ENCODE measurements at places on chromosomes 13 and 19.

GRCh38 chr19:31892060-31892459 is 453.4 kb upstream of the ZNF507 start:
- DNase-seq = no peak

GRCh38 chr19:5271145-5271544 is 69.5 kb downstream of the PTPRS start:
- DNase-seq = no peak

GRCh38 chr13:43170506-43170905 is 147.1 kb downstream of the DNAJC15 start:
- DNase-seq = no peak

DNA sequence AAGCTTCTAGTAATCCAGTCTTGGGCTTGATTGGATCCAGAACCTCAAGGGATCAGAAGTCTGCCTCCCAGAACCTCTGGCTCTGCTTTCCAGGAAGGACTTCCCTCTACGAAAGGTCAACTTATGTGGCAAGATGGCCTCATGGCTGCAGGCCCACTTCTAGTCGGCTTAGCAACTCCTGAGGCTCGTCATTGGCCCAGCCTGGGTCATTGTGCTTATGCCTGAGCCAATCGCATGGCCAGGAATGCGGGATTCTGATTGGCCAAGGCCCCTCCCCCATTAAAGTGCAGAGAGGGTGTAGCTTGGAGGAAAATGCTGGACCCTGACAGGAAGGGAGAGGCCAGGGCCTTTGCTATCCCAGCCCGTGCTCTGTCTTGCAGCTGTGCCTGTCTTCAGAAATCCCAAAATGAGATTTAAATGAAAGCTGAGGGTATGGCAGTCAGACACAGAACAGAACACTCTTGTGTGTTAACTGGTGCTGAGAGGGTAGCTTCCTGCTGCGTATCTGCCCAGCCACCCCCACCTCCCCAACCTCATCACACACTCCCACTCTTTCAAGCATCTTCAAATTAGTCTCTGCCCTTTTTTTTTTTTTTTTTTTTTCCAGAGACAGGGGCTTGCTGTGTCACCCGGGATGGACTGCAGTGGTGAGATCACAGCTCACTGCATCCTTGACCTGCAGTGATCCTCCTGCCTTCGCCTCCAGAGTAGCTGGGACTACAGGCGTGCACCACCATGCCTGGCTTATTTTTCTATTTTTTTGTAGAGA is 5.5 kb upstream of the CCNE1 start:
- DNase-seq = peak; percentile 92

GRCh38 chr13:49254007-49254406 is 6.3 kb downstream of the CDADC1 start:
- DNase-seq = no peak

DNA sequence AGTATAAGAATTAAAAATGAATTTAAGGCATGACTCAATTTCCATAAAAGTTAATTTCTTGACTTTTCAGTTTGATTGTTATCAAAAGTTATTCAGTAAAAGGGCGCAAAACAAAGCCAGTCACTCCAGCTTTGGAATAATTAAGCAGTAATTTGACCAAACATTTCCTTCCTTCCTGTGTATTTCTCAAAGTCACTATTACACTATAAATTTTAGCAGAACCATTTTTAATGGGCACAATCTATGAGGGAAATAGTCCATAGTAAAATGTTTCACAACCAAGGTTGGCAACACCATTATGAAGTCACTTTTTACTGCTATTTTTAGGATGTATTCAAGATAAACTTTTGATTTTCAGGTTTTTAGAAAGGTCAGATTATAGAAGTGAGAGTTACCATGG is 91.0 kb downstream of the DACH1 start:
- no peak for DNase-seq

GRCh38 chr19:29060813-29061364 is 152.1 kb downstream of the UQCRFS1 start:
- no peak for DNase-seq

GRCh38 chr19:584240-585001 is 5.3 kb upstream of the HCN2 start:
- peak; percentile 68 for DNase-seq

DNA sequence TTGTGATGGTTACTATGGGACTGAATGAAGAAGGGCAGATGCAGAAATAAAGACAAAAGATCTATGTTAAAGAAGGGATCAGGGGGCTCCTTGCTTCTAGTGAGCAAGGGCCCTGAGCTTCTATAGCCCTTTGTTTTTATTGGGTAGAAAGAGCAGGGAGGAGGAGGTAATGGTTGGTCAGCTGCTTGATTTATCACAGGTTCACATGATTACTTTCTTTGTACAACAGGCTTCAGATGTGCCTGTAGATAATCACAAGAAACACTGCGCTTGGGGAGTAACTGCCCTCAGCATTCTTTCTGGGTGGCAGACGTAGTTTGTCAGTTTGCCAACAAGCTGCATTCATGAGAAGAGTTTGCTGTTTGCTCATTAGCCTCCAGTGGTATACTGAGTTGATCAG is 4.8 kb upstream of the ZNF439 start:
- DNase-seq = no peak

DNA sequence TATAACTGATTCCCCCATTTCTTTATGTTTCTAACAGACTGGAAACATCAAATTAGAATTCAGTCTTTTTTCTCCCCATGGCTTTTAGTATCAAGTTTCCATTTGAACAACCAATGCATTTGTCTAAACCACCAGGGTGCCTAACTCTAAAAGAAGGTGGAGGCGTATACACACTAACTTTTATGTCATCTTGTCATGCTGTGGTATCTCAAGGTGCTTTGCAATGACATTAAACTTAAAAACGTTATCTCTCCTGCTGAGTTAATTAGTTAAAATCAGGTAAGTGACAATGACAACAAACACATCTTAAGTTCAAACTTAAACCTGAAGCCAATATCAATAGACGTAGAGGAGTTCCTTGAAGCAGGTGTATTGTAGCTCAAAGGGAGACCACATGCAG is 1001.7 kb downstream of the PCDH17 start:
- DNase-seq = no peak

- no peak for DNase-seq
Measured at GRCh38 chr13:109760402-109760801, 26.0 kb downstream of the IRS2 start.

GRCh38 chr13:41411522-41411921 is 45.8 kb upstream of the RGCC start:
- DNase-seq = peak; percentile 56

DNA sequence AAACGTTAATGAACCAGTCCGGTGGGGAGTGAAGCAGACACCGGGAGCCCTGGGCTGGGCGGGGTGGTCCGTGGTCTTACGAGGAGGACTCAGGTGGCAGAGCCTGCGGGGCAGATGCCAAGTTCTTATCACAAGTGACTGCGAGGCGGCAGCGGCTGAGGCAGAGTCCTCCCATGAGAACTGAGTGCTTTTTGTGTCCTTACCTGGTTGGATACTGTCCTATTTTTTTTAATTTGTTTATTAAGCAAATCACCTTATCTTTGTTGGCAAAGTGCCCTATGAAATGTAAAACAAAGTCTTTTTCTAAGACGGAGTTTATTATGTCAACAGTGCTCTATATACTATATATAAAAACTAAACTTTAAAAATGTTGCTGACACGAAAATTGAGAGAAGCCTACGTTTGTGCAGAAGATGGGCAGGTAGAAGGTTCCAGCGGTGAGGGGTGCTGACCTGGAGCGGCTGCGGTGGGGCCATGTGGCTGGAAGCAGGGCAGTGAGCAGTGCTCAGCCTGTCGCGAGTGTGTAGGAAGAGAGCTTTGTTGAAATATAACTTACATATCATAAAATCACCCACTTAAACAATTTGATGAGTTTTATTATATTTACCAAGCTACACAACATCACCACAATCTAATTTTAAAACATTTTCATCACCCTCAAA is 82.2 kb downstream of the ATP11A start:
- DNase-seq = no peak

DNA sequence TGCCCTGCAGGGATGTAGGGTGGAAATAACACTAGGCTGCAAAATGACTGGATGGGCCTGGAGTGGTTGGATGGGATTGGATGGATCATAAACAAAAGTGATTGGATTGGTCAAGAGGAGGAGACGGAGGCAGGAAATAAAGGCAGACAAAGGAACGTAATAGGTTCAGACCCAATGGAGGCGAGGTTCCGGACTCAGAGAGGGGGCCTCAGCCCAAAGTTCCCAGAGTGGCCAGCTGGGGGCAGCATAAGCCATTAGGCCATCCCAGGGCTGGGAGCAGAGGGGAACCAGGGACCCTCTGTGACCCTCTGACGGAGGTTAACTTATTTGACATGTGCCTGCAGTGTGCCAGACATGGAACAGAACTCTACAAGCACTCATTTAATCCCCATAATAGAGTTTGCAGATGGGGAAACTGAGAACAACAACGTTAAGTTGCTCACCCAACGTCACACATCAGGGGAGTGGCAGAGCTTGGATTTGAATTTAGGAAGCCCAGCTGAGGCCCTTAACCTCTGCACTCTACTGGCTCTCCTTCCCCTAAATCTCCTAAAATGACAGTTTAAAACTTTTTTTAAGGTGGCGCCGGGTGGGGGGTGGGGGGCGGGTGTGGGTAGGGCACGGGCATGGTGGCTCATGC is 15.3 kb upstream of the MAP1S start:
- peak; percentile 43 for DNase-seq

GRCh38 chr19:13208672-13209483 is 58.7 kb downstream of the IER2 start:
- DNase-seq = peak; percentile 25

GRCh38 chr19:12788042-12788681 is 3.1 kb upstream of the JUNB start:
- peak; percentile 81 for DNase-seq

- DNase-seq = no peak
Measured at GRCh38 chr13:40376867-40377535, 289.4 kb downstream of the FOXO1 start.

DNA sequence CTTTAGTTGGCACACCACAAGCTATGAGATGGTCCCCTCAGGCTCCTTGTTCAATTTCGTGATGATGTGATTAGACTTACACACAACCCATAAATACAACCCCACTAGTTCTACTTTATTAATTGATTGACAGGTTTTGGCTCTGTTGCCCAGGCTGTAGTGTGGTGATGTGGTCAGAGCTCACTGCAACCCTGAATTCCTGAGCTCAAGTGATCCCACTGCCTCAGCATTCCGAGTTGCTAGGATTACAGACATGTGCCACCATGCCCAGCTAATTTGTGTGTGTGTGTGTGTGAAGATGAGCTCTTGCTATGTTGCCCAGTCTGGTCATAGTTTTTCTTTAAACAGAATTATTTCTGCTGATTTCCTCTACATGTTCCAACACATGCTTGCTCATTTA is 17.5 kb upstream of the HTR2A start:
- no peak for DNase-seq

GRCh38 chr13:71864094-71864985 is 2.7 kb downstream of the DACH1 start:
- DNase-seq = peak; percentile 70

DNA sequence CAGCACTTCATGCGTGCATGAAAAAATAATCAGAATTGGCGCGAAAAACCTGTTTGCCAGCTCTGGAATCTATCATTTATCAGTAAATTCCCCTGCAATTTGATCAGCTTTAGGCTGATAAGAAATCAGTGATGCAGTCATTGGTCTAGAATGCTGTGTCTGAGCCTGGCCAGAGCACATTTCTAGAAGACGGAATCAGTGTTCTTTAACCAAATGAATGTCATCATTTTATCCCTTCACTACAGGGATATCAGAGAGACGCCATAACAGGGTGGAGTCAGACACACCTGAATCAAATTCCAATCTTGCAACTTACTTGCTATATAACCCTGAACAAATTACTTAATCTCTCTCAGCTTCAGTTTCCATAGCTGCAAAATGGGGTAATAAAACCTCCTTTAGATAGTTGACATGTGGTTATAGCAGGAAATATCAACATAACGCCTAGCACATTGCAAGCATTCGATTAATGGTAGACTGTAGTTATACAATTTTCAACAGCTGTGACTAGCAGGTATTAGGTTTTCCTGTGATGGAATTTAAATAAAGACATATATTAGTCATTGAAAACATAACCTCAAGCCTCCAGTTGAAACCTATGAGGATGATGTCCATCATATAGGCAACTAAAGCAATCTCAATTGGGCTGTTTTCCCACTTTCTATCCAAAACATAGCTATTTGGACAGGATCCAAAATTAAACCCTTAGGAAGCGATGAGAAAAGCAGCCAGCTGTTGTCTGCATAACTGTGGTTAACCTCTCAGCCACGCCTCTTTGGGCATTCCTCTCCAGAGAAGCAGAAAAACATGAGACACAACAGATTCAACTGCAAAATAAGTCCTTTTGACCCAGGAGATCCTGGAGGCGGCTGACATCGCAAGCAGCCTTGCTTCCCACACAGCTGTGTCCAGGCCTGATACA is 51.6 kb upstream of the UBL3 start:
- peak; percentile 94 for DNase-seq

DNA sequence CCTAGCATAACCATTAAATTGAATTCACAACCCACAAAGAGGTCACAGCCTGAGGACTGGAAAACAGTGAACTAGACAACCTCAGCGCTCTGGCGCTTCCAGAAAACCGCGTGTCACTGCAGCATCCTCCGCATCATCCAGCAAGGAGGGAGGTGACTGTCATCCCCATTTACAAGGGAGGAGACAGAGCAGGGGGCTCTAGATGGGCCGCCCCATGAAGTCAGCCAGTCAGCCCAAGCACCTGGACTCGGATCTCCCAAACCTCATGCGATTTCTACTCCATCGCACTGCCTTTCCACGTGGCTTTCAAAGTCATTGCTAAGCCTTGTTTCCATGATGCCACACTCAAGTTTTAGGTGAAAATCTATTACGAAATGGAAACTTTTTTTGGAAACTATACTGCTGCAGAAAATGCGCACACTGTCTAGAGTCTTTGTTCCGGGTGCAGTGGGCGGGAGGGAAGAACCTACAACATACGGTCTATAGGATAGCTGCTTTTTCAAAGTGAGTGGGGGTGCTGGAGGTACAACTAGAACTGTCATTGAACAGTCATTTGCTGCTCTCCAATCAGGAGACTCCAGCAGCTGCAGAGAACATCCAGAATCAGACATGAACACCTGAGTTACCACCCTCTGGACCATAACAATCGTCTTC is 2.8 kb downstream of the AP3D1 start:
- no peak for DNase-seq

GRCh38 chr13:101144808-101145419 is 271.4 kb downstream of the NALCN start:
- DNase-seq = peak; percentile 79

GRCh38 chr13:99403458-99403971 is 96.3 kb upstream of the GPR183 start:
- no peak for DNase-seq
